Natural killer cell (primary cell): ENCODE measurements at places on chromosomes 2 and 18. TPM values are rescaled to one million over a fixed set of nuclear protein-coding genes. Genes with fewer than 3 reads are reported as not detected.
A peak's percentile ranks its signal among the peaks of the same experiment; 100 is the strongest.

DNA sequence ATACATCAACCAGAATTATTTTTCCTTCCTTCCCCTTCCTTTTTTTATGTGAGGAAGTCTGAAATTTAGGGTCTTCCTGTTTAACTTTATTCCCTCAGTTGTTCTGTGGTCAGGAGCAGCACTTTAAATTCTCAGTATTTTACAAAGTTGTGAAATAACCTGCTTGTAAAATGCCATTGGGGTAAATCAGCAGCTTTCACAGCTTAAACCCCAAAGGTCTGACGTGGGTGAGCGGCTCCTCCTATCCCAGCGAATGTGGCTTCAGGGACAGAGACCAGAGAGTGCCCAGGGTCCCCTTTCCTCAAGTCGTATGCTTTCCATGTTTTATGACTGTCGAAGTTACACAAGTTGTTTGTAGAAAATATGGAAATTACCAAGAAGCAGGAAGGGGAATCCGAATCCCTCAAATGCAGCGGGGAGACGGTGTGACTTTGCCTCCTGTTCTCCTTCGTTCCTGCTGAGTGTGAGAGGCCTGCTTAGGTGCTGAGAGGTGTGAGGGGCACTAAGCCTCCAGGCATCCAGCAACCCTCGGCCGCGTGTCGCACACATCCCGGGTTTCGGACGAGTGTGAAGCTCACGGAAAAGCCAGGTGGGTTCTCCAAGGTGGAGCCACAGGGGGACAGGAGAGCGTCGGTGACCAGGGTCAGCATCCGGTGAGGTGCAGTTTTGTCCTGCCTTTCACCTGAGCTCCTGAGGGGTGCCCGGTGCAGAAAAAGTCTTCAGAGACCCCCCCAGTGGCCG lies 10.8 kb upstream of the KCNG2 start:
- peaks cover 18% of the 10 kb centered on the region for H3K4me1 ChIP-seq
- no peak for DNase-seq
- H3K4me3 ChIP-seq = no peak overlapping the region
- no peak overlapping the region for H3K27ac ChIP-seq
- H3K27me3 ChIP-seq = peaks cover 17% of the 10 kb centered on the region

DNA sequence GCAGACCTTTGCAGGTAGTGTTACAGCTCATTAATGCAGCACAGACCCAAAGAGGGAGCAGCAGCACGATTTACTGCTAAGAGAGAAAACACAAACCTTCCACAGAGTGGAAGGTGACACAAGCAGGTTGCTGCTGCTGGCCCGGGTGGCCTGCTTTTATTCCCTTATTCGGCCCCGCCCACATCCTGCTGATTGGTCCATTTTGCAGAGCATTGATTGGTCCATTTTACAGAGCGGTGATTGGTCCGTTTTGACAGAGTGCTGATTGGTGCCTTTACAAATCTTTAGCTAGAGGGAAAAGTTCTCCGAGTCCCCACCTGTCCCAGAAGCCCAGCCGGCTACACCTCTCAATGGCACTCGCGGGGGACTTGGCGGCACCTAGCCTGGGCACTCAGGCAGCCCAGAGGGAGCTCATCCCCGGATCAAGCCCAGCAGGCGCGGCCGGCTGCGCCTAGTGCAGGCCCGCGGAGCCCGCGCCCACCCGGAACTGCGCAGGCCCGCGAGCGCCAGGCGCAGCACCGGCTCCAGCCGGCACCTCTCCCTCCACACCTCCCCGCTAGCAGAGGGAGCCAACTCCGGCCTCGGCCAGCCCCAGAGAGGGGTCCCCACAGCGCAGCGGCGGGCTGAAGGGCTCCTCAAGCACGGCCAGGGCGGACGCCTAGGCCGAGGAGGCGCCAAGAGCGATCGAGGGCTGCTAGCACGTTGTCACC lies 825.6 kb upstream of the HS6ST1 start:
- H3K27me3 ChIP-seq = no peaks in the 10 kb centered on the region
- H3K27ac ChIP-seq = no peak overlapping the region
- no peak overlapping the region for H3K4me3 ChIP-seq
- H3K4me1 ChIP-seq = no peaks in the 10 kb centered on the region
- no peaks in the 10 kb centered on the region for H3K36me3 ChIP-seq

- no peak for DNase-seq
- H3K27me3 ChIP-seq = no peaks in the 10 kb centered on the region
- no peaks in the 10 kb centered on the region for H3K36me3 ChIP-seq
- H3K4me1 ChIP-seq = no peaks in the 10 kb centered on the region
- H3K27ac ChIP-seq = no peak overlapping the region
Observed at GRCh38 chr2:230680463-230681170, 32.0 kb upstream of the CAB39 start.

GRCh38 chr2:135985826-135986393 lies 484 bp upstream of the DARS1 start:
- DNase-seq = no peak
- H3K27me3 ChIP-seq = no peaks in the 10 kb centered on the region
- peak overlapping the region; percentile 97 for H3K27ac ChIP-seq

- no peak overlapping the region for H3K27ac ChIP-seq
- DNase-seq = no peak
- H3K4me1 ChIP-seq = no peaks in the 10 kb centered on the region
- no peaks in the 10 kb centered on the region for H3K27me3 ChIP-seq
Observed at GRCh38 chr2:66547887-66548286, 113.0 kb downstream of the MEIS1 start.

GRCh38 chr2:99715956-99716355 lies 226.1 kb upstream of the REV1 start:
- H3K4me3 ChIP-seq = no peak overlapping the region
- H3K4me1 ChIP-seq = no peaks in the 10 kb centered on the region
- no peaks in the 10 kb centered on the region for H3K27me3 ChIP-seq
- H3K27ac ChIP-seq = no peak overlapping the region
- H3K36me3 ChIP-seq = no peaks in the 10 kb centered on the region

GRCh38 chr2:178177066-178177679 lies 17.1 kb upstream of the OSBPL6 start:
- H3K36me3 ChIP-seq = no peaks in the 10 kb centered on the region
- DNase-seq = no peak
- H3K4me1 ChIP-seq = no peaks in the 10 kb centered on the region
- H3K27me3 ChIP-seq = peaks cover 3% of the 10 kb centered on the region
- no peak overlapping the region for H3K4me3 ChIP-seq

- no peak overlapping the region for H3K4me3 ChIP-seq
- no peaks in the 10 kb centered on the region for H3K36me3 ChIP-seq
- H3K27ac ChIP-seq = no peak overlapping the region
- DNase-seq = no peak
- no peaks in the 10 kb centered on the region for H3K27me3 ChIP-seq
Observed at GRCh38 chr2:226483745-226484619, 315.6 kb downstream of the IRS1 start.

HNRNPLL gene
- total RNA-seq = 7.3 TPM

GRCh38 chr18:50451100-50451842 lies 76.4 kb downstream of the SKA1 start:
- no peaks in the 10 kb centered on the region for H3K36me3 ChIP-seq
- H3K27me3 ChIP-seq = no peaks in the 10 kb centered on the region
- no peak overlapping the region for H3K4me3 ChIP-seq
- no peaks in the 10 kb centered on the region for H3K4me1 ChIP-seq
- no peak for DNase-seq
- H3K27ac ChIP-seq = no peak overlapping the region
